Mesenchymal stem cell (in vitro differentiated cells and primary cell): ENCODE measurements at places on chromosomes 2 and 18.

- DNase-seq = no peak
- no peak overlapping the region for H3K4me3 ChIP-seq
- H3K27ac ChIP-seq = no peak overlapping the region
Observed at GRCh38 chr2:46552079-46552478, 72.7 kb downstream of the TMEM247 start.

DNA sequence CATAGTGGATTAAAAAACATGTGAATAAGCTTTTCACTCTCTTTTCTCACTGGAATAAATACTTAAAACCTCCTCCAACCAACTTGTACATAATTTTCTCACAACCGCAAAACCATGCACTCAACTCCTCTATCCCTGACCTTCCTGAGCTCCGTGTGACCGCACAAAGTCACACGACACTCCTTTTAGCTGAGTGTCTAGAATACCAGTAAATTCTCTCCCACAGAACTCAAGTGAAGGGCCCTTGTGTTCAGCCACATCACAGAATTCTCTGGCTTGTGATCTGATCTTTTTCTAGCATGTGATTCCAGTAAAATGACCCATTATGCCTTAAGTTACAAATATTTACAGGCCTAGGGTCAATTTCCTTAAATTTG, 91.2 kb upstream of the ARL4C start:
- no peak overlapping the region for H3K4me3 ChIP-seq
- no peaks in the 10 kb centered on the region for H3K27me3 ChIP-seq
- peak; percentile 78 for DNase-seq

GRCh38 chr18:42229211-42230210, 274.5 kb downstream of the PIK3C3 start:
- H3K27ac ChIP-seq = no peak overlapping the region
- DNase-seq = no peak
- no peaks in the 10 kb centered on the region for H3K36me3 ChIP-seq
- no peaks in the 10 kb centered on the region for H3K4me1 ChIP-seq

DNA sequence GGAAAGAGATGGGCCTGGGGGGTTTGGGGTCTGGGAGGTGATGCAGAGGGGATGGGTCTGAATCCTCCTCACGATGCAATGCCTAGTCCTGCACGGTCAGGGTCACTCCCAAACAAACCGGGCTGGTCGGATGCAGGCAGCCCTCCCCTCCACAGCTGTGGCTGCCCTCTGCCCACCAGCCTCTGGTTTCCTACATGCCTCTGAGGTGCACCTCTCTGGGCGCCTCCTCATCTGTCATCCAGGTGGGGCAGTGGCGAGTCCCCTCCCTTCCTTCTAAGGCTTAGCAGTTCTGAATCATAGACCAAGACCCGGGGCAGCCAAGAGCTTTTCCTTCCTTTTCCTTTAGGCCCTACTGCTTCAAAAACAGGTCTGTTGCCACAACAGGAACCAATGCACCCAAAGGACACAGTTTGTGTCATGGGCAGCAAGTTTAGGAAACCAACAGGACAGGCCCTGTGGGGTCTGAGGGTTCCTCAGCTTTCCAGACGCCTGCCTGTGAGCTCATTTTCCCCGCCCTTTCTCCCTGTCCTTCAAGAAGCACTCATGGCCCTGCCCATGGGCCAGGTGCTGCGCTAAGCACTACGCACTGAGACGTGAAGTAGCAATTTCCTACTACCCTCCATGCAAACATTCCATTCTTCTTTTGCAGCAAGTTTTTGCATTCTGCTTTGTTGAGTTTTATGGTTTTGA, 6.5 kb upstream of the MAL start:
- peaks cover 18% of the 10 kb centered on the region for H3K27me3 ChIP-seq
- no peaks in the 10 kb centered on the region for H3K4me1 ChIP-seq
- no peaks in the 10 kb centered on the region for H3K36me3 ChIP-seq
- H3K4me3 ChIP-seq = no peak overlapping the region
- no peak for DNase-seq

GRCh38 chr2:26977012-26977411, 6.6 kb downstream of the MAPRE3 start:
- H3K4me1 ChIP-seq = peaks cover 1% of the 10 kb centered on the region
- peaks cover 56% of the 10 kb centered on the region for H3K27me3 ChIP-seq
- H3K27ac ChIP-seq = no peak overlapping the region
- no peak overlapping the region for H3K4me3 ChIP-seq
